Kidney epithelial cell (primary cell): ENCODE measurements at places on chromosomes 11 and 22. TPM values are rescaled to one million over a fixed set of nuclear protein-coding genes. Genes with fewer than 3 reads are reported as not detected.

Gene TPH1
- total RNA-seq = 0.07 and 0.38 TPM in 2 replicates

GRCh38 chr11:33262011-33262645 lies 4.9 kb downstream of the HIPK3 start:
- DNase-seq = no peak

Gene UBASH3B
- total RNA-seq = 32.0 and 45.4 TPM in 2 replicates

- no peak for DNase-seq
Observed at GRCh38 chr22:36413022-36413775, 25.4 kb upstream of the MYH9 start.

Gene CABP4
- 0.17 TPM in 1 of 2 replicates, not detected in the other for total RNA-seq

DNA sequence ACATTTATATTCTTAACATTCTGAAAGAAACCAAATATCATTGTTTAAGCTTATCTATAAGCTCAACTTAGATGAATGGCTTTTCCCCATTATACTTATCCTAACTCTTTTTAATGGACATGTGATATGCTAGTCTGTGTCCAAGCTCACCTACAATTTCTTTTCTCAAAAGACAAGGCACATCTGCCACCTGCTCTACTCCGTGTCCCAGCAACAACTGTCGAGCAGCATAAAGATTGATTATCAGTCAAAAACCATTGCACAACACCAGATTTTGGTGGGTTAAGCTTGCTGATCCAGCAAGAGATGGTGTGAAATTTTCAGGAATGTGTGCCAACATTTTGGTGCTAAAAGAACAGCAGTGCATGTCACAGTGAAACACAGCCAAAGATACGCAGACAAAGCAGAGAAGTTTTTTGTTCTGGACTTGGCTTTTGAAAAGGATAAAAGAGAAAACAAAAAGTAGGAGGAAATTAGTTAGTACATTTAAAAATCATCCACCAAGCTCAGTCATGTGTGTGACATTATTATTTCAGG lies 65.8 kb downstream of the DCDC1 start:
- no peak for DNase-seq

GRCh38 chr11:20611892-20612291 lies 12.5 kb downstream of the SLC6A5 start:
- DNase-seq = no peak

Gene ARHGAP20
- 0.14 and 0.17 TPM in 2 replicates for total RNA-seq

GRCh38 chr11:86174101-86175046 lies 70.2 kb upstream of the EED start:
- peak; percentile 94 for DNase-seq

DNA sequence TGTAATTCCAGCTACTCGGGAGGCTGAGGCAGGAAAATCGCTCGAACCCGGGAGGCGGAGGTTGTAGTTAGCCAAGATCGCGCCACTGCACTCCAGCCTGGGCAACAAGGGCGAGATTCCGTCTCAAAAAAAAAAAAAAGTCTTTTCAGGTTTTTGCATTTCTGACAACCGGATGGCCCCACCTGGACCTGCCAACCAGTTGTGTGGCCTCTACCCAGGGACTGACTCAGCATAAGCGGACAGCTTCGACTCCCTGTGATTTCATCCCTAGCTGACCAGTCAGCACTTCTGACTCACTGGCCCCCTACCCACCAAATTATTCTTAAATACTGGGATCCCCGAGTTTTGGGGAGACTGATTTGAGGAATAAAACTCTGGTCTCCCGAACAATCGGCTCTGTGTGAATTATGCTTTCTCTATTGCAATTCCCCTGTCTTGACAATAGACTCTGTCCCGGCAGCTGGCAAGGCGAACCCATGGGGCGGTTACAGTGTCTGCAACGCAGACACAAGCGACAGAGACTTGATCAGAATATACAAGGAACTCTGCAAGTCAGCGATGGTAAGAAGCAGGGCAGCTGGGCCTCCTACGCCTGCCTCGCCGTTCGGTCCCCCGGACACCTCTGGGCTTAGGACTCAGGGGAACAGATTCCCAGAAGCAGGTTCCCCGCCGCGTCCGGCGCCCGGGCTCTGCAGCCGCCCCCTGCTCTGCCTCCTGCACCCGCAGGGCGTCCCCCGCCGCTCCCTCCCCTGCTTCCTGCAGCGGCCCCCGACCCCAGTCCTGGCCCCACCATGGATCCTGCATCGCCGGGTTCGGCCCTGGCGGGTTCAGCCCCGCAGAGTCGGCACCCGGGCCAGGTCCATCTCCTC lies 741 bp upstream of the TALDO1 start:
- no peak for DNase-seq

DNA sequence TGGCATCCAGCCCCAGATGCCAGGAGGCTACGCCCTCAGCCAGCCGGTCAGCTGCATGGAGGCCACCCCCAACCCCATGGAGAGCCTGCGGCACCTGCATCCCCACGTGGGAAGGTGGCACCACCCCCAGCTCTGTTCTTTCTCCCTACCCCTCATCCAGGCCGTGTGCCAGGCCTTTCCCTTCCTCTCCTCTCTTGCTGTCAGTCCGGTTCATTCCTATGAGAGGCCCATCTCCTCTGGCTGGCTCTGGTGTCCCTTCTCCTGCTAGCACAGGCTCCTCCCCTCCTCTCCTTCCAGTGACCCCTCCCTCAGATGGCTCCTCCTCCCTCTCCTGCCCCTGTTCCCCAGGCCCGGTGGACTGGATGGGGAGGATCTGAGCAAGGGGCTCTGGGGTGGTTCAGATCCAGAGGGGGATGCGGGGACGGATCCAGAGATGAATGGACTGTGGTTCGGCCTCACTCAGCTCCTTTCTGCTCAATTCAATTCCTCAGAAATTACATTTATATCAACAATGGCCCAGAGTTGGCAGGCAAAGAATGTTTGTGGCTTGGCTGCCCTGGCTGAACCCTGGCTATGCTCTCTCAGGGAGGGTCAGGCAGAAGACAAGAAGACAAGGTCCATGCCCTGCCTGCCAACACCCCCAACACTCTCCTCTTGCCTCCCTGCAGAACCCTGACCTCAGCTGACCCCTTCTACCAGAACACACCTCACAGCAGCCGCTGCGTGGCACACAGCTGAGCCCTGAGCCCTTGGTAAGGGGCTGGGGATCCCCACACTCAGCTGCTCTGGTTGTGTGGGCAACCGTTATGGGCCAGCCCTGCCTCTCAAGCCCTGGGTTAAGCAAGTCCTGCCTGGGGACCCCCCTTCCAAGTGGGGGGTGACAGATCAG lies 18.5 kb upstream of the LRRC10B start:
- no peak for DNase-seq

Gene EHF
- 45.8 and 47.3 TPM in 2 replicates for total RNA-seq

Gene SBF2
- total RNA-seq = 21.1 and 25.4 TPM in 2 replicates

DNA sequence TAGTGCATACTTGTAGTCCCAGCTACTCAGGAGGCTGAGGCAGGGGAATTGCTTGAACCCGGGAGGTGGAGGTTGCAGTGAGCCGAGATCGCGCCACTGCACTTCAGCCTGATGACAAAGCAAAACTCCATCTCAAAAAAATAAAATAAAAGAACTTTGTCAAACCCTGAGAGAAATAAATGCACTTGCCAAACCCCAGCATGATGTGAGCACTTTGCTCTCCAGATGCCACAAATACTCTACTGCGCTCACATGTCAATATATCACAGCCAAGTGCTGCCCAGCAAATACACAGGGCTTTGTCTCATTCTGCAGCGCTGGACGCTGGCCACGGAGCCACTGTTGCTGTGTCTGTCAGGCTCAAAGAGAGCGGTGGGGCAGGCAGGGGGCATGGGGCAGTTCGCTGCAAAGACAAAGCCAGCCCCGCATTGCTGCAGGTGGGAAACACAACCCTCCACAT lies 45.1 kb downstream of the AHNAK start:
- DNase-seq = no peak

DNA sequence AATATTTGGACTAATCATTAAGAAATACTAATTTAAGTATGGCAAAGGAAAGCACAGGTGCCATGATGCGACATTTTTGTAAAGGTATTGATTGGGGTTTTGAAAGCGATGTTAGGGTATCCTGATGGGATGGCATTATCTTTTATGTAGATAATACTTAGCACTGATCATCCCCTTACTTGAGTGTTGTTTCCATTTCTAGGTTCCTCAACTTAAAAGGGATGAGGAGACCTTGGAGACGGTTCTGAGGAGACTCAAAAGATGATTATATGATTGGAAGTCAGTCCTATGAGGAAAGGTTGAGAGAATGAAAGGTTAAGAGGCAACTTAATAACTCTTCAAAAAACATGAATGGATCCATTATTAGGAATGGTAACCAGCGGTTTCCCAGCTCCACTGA lies 11.1 kb downstream of the KMT2A start:
- DNase-seq = no peak

DNA sequence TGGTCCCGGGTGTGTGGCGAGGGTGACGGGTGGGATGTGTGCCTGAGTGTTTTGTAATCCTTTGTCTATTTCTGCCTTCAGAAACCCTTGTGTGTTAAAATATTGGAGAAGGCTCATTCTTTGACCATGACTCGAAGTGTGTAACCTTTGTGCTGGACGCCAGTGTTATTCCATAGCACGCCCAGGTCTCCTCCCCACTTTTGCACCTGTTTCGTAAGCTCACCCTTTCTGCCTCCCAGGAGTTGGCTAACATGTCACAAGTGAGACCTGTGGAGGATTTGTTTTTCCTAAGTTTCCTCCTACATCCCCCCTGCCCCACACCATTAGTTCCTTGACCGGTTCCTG lies 382 bp downstream of the C11orf54 start:
- peak; percentile 62 for DNase-seq

- DNase-seq = no peak
Observed at GRCh38 chr11:842370-843002, at the start of the genes POLR2L and TSPAN4. TSS of gene POLR2L (minus strand) at chr11:842529. CDS start at chr11:842508, 21 bp downstream. TSS of gene TSPAN4 (plus strand) at chr11:842852. CDS start at chr11:850305, 7,453 bp downstream.

DNA sequence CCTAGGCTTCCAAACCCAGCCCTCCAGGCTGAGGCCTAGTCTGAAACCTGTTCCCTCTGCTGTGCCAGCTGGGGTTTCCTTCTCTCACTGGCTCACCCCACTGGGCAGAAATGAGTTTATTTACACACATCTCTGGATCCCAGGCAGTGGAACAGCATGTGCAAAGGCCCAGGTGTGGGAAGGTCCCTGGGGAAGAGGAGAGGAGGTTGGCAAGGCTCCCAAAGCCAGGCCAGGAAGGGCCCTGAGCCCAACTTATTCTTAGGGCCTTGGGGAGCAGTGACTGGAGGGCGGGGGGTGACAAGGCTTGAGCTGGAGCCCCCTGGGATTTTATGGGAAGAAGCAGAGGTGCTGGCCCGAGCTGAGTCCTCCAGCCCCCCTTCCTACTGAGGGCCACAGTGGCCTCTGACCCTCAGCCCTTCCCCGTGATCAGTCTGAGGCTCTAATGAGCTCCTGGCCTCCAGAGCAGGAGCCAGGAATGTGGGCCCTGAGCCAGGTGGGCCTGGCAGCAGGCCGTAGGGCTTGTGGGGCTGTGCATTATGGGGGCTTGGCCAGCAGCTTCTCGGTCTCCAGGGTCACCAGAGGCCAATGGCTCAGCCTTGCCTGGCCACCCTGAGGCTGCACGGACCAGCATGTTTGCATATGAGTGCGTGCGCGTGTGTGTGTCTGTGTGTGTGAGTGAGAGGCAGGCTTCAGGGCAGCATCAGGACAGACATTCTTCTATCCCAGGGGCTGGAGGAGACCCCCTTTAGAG lies 2.9 kb downstream of the MYO7A start:
- no peak for DNase-seq

Gene SMTNL1
- total RNA-seq = not detected in 2 replicates

Gene ANKK1
- total RNA-seq = 0.50 and 0.75 TPM in 2 replicates

DNA sequence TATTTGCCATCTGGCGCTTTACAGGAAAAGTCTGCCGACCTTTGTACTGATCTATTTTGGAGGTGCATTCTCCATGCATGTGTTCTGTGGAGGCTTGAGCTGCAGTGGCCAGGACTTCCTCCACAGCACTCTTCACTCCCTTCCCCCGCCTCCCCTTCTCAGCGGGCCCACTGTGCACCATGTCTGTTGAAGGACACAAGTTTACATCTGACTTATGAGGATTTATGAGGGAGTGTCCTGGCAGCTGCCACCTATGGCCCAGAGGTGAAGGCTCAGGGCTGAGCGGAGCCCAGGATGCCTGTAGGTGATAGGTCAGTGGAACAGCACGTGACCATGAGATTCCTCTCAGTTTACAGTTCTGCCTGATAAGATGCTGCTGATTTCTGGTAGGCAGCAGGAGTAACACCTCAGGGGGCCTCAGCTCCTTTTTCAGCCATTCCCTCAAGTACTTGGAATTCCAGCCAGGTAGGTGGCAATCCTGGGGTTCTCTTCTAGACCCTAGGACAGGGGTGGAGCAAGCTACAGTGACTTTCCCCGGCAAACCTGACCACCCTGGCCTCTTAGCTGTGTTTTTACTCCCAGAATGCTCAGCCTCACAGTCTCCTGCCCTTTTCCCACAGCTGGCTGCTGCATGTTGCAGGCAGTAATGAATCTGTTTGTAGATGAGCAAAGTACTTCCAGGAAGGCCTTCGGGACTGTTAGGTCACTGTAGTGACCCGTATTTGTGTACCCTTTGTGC lies 59.9 kb downstream of the PPFIBP2 start:
- no peak for DNase-seq

Gene PHOX2A
- total RNA-seq = not detected in 2 replicates

- DNase-seq = no peak
Observed at GRCh38 chr11:109421981-109422869, at the start of gene C11orf87. TSS of gene C11orf87 (plus strand) at chr11:109422190. CDS start at chr11:109423634, 1,444 bp downstream.

DNA sequence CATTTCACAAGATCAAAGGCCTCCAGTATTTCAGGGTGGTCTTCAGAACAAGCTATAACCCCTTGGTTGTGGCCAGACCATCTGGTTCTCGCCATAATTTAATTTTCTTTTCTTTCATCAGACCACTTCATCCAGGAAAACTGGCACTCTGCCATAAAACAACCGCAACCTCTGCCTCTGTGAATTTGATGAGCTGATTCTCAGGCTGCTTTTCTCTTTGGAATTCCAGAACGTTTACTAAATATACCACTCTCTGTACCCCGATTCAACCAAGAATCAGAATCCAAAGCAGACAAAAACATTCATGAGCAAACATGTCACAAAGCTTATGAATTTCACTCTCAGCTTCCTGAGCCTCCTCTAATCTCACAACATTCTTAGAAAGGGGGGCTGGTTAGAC lies 331.8 kb upstream of the SYN3 start:
- no peak for DNase-seq

DNA sequence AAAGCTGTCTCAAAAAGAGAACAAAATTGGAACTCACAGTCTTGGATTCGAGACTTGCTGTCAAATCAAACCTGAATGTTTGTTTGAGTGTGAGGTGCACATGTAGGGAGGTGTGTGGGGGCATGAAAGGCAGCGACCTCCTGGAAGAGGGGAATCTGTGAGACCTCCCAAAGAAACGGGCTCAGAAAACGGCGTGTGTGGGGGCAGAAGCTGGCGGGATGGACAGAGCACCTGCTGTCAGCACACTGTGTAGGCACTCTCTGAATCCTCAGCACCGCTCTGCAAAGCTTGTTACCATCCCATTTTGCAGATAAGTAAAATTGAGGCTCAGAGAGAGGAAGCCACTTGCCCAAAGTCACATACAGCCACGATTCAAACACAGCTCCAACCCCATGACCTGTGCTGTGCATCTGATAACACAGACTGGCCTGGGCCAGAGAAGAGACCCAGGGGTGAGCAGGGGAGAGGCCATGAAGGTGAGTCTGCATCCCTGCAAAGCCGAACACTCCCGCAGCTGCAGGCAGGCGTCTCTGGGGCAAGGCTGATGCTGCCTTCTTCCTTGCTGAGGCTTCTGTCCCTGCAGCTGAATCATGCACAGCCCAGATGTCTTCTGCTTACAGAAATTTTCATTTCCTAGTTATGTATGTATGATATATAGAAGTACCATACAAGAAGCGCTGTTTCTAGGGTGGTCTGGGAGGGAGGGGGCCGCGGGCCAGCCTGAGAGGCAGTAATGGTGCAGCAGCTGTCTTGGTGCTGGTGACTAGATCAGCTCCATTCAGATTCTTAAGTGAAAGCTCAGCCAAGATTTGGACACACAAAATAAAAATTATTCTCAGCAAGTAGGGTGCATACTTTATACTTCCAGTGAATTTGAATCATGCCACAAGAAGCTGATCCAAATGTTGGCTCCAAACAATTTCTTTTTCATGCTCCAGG lies 67.3 kb upstream of the SHISAL1 start:
- DNase-seq = no peak

Gene LMF2
- 48.3 and 75.4 TPM in 2 replicates for total RNA-seq
